NCI-H187 treated with DMSO at 0.1 percent for 48 hours (cell line): ENCODE measurements at places on chromosomes 12 and 14.

GRCh38 chr12:31989571-31990362 lies 30.6 kb downstream of the RESF1 start:
- no peak for DNase-seq

- no peak for DNase-seq
These were observed 27.4 kb upstream of the METAP2 start for GRCh38 chr12:95446506-95446900.

GRCh38 chr14:32508281-32508680 lies 179.2 kb downstream of the AKAP6 start:
- no peak for DNase-seq

DNA sequence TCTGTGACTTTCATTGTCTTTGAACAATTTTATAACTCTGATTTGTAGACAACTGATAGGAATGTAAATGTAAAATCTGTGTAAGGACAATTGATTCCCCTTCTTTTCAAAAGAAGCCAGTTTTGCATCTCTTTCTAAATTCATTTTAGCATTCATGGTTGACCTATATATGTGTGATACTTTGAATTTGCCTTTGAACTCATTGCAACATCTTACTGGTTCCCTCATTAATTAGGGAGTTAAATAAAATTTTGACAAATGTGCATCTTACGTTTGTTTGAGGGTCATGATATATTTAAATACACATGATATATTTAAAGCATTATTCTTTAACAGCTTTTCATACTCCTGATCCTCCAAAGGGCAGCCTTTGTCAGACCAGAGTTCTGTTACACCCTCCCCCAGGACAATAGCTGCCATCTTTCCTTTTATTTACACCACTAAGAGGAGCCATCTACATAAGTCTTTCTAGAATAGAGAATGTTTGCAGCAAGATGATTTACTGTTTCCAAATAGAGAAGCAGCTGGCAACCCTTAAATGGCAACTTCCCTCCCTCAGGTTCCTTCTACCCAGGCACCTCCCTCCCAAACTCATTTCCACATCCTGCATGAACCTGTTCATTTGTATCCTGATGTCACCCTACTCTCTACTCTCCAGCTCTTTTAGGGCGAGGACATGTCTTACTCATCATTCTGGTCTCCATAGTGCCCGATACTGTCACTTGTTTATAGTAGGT lies 40.2 kb upstream of the APPL2 start:
- DNase-seq: peak; percentile 83
